ENCODE measurements at places on chromosomes 7 and 10. TPM values are rescaled to one million over a fixed set of nuclear protein-coding genes. Genes with fewer than 3 reads are reported as not detected.

Gene DNAJC1
- total RNA-seq, result 27.7 TPM

Gene CUL1
- 56.7 TPM for total RNA-seq

Gene KLLN
- 0.42 TPM for total RNA-seq

Gene SEMA3A
- total RNA-seq, result 0.25 TPM

Gene PSD
- total RNA-seq, result 0.59 TPM

Gene OGDHL
- total RNA-seq, result 67.9 TPM

Gene SLC29A4
- total RNA-seq, result 13.9 TPM

Gene SPDYE2B
- total RNA-seq, result not detected

Gene PRF1
- 2.8 TPM for total RNA-seq

Gene ANKRD30A
- not detected for total RNA-seq

Gene VAX1
- total RNA-seq, result not detected

Gene CLRN3
- total RNA-seq, result 5.7 TPM

Gene NAT16
- total RNA-seq, result not detected

Gene DDC
- 47.6 TPM for total RNA-seq

Gene GPR158
- total RNA-seq, result not detected

Data from liver (tissue), 10 donors.